ENCODE measurements at places on chromosomes 4 and X.

- no peak for DNase-seq
Measured at GRCh38 chrX:19912-20571, 261.1 kb upstream of the PLCXD1 start.

- DNase-seq: no peak
Measured at GRCh38 chr4:55549888-55550287, 3.2 kb upstream of the CLOCK start.

DNA sequence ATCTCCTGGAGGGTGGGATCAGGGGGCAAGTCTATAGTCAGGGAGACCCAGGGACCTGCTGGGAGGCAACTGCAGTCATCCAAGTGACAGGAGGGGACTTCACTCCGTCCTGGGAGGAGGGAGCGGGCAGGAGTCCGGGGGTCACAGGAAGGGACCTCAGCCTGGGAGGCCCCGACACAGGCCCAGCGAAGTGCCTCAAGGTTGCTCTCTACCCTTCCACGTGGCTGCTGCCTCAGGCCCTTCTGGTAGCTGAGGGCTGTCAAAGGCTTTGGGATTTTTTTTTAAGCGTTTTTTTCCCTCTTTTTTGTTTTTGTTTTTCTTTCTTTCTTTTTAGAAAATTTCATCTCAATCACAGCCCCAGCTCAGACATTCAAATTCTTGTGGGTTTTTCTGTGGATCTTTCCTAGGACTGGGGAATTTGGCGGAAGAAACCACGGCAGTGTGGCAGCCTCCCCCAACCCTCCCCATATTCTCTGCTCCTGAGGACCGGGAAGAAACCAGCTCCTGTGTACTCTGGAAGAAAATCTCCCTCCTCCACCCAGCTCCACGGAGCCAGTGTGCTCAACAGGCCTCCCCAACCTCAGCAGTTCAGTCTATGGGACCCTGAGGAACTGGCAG, 1.4 kb upstream of the HAUS7 start:
- no peak for DNase-seq

DNA sequence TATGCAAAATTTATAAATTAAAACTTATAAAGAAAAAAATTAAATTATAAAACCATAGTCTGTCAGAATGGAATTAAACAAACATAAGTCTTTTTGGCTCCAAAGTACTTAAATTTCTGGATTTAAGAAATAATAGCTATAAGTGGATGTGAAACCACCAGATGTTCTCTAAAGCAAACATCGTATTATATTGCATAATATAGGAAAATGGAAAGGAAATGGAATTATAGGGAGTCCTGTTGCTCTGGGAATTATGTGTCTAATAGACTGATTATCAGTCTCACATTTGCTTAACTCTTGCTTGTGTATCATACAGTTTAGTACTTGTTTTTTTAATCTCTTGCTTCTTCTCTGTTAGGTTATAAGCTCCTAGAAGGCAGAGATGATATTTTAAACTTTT, 819.2 kb downstream of the RAPGEF2 start:
- no peak for DNase-seq

- DNase-seq: no peak
Measured at GRCh38 chr4:179762840-179763239, 2320.6 kb upstream of the AGA start.

DNA sequence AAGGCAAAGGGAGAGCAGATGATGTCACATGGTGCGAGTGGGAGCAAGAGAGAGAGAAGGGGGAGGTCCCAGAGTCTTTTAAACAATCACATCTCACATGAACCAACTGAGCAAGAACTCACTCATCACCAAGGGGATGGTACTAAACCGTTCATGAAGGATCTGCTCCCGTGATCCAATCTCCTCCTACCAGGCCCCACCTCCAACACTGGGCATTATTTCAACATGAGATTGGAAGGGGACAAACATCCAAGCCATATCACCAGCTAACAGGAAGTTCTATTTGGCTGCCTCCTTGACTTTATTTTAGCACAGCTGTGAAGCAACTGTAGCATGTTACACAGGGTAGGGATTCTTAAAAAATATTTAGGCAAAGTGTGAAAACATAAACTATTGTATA, 102.5 kb downstream of the DDIT4L start:
- no peak for DNase-seq

DNA sequence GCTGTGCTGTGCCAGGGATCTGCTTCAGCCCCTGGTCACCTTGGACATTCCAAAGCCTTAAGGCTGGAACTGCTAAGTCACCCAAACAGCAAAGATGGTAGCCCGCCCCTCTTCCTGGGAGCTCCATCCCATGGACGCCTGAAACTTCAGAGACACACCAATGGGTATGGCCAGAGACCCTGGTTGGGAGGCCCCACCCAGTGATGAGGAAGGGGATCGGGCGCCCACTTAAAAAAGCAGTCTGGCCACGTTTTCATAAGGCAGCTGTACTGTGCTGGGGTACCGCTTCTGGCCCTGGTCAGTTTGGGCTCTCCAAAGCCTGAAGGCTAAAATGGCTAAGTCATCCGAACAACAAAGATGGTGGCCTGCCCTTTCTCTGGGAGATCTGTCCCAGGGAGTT, 9.4 kb upstream of the TMSB15C start:
- no peak for DNase-seq
